Uterus (tissue), 4 donors: ENCODE measurements at places on chromosomes 2 and 18. TPM values are rescaled to one million over a fixed set of nuclear protein-coding genes. Genes with fewer than 3 reads are reported as not detected.
A peak's percentile ranks its signal among the peaks of the same experiment; 100 is the strongest.

DNA sequence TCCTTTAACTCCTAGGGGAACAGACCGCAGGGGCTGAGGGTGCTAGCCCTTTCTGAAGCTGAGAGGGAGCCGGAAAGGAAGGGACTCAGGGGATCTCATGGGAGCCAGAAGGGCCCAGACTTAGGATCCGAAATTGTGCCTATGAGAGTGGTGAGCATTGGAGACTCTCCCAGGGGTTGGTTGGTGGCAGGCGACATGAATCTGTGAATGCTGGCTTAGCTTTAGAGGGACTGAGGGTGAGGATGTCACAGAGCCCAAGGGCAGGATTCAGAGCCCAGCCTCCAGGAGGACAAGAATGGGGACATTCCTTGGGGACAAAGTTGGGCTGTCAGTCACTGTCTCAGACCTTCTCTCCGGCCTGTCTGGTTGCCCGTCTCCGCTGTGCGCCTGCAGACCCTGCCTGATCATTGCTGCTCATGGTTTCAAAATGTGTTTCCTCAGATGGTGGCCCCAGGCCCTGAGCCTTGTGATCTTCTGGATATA lies 17.5 kb downstream of the GNLY start:
- no peaks in the 10 kb centered on the region for H3K27me3 ChIP-seq
- peak overlapping the region; percentile 76 for H3K27ac ChIP-seq
- H3K4me1 ChIP-seq: peaks cover 8% of the 10 kb centered on the region
- H3K36me3 ChIP-seq: no peaks in the 10 kb centered on the region

DNA sequence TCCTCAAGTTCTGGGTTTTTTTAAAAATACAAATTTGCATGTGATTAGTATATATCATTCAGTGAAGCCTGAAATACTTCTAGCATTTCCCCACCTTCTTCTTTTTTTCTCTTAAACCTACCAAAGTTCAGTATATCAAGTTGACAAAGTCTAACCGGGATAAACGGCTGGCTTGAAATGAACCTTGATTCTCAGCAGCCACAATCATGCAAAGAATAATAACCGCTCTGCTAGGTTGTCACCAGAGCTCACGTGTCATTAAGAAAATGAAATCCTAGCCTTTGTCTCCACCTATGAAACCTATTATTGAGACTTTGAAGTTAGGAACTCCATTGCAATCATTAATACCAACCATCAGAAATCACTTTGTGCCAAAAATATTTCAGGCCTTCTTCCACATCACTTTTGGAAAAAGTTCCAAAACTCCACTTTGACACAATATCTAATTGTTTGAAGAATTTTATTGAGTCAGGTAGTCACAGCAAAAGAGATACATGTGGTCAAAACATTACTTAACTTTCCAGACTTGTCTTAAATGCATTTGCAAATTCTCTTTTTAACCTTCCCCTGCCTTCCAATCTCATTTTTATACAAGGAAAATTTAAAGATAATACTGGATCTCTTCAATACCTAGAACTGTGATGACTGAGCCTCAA lies 285.6 kb upstream of the ACVR2A start:
- H3K4me1 ChIP-seq: no peaks in the 10 kb centered on the region
- no peak overlapping the region for H3K4me3 ChIP-seq
- DNase-seq: no peak
- H3K27me3 ChIP-seq: no peaks in the 10 kb centered on the region
- H3K27ac ChIP-seq: no peak overlapping the region

GRCh38 chr18:48815581-48816324 lies 135.0 kb downstream of the SMAD7 start:
- H3K4me3 ChIP-seq: no peak overlapping the region
- H3K27ac ChIP-seq: no peak overlapping the region
- no peaks in the 10 kb centered on the region for H3K36me3 ChIP-seq
- DNase-seq: peak; percentile 4

- no peak overlapping the region for H3K27ac ChIP-seq
- no peak overlapping the region for H3K4me3 ChIP-seq
- H3K36me3 ChIP-seq: no peaks in the 10 kb centered on the region
- H3K4me1 ChIP-seq: no peaks in the 10 kb centered on the region
Measured at GRCh38 chr2:62460175-62460574, 45.8 kb downstream of the TMEM17 start.

- H3K27ac ChIP-seq: peak within 1 kb of the TSS; percentile 57
- DNase-seq: peak; percentile 60
- H3K4me3 ChIP-seq: peak within 1 kb of the TSS; percentile 58
Measured at GRCh38 chr2:88016086-88016959, at the start of gene RNU2-63P. TSS of gene RNU2-63P (minus strand) at chr2:88016547.

DNA sequence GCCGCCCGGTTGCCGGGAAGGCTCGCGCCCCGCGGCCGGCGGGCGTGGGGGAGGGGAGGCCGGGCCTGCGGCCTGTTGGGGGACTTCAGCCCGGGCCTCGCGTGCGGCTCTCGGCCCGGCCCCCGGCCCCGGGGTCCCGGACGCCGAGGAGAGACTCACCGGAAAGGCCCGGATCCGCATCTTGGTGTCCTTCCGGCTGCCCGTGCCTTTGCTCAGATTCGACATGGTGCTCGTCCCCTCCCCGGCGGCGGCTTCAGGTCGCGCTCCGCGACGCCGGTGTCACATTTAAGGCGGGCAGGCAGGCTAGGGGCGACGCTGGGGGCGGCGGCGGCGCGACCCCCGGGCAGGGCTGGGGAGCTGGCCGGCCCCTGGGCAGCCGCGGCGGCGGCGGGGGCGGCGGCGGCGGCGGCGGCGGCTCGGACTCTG lies 365 bp downstream of the CUL3 start:
- H3K27me3 ChIP-seq: no peaks in the 10 kb centered on the region
- no peaks in the 10 kb centered on the region for H3K36me3 ChIP-seq
- H3K27ac ChIP-seq: peak overlapping the region; percentile 93
- no peaks in the 10 kb centered on the region for H3K4me1 ChIP-seq
- H3K4me3 ChIP-seq: peak overlapping the region; percentile 65

GRCh38 chr2:112151701-112152440 lies 13.7 kb downstream of the FBLN7 start:
- no peaks in the 10 kb centered on the region for H3K27me3 ChIP-seq
- DNase-seq: no peak
- no peak overlapping the region for H3K4me3 ChIP-seq
- H3K36me3 ChIP-seq: no peaks in the 10 kb centered on the region
- no peak overlapping the region for H3K27ac ChIP-seq
- H3K4me1 ChIP-seq: no peaks in the 10 kb centered on the region

- no peaks in the 10 kb centered on the region for H3K27me3 ChIP-seq
- no peak for DNase-seq
Measured at GRCh38 chr2:181627545-181627944, 29.4 kb downstream of the CERKL start.

GRCh38 chr2:218146056-218146455 lies 20.2 kb downstream of the CXCR2 start:
- no peaks in the 10 kb centered on the region for H3K4me1 ChIP-seq
- DNase-seq: no peak
- no peak overlapping the region for H3K27ac ChIP-seq
- no peaks in the 10 kb centered on the region for H3K27me3 ChIP-seq

- H3K27me3 ChIP-seq: no peaks in the 10 kb centered on the region
- no peaks in the 10 kb centered on the region for H3K36me3 ChIP-seq
- DNase-seq: no peak
- peak overlapping the region; percentile 51 for H3K27ac ChIP-seq
Measured at GRCh38 chr2:43430489-43430888, 165.3 kb downstream of the THADA start.

GRCh38 chr2:219514196-219514761 lies at the start of gene ASIC4:
TSS of gene ASIC4 (plus strand) at chr2:219514482. CDS start at chr2:219514725, 243 bp downstream.
- no peaks in the 10 kb centered on the region for H3K27me3 ChIP-seq
- no peak within 1 kb of the TSS for H3K27ac ChIP-seq
- H3K4me3 ChIP-seq: no peak within 1 kb of the TSS
- no peaks in the 10 kb centered on the region for H3K36me3 ChIP-seq

Gene RAB31
- 42.9 TPM for total RNA-seq

Gene KCNG2
- total RNA-seq: 0.59 TPM

Gene RAB6C
- 0.21 TPM for total RNA-seq

Gene MYO5B
- 0.29 TPM for total RNA-seq
